Hematopoietic multipotent progenitor cell treated with erythropoietin and hydrocortisone succinate and interleukin-3 and kit ligand, for 15 days (in vitro differentiated cells): ENCODE measurements at places on chromosomes 5 and 9.

DNA sequence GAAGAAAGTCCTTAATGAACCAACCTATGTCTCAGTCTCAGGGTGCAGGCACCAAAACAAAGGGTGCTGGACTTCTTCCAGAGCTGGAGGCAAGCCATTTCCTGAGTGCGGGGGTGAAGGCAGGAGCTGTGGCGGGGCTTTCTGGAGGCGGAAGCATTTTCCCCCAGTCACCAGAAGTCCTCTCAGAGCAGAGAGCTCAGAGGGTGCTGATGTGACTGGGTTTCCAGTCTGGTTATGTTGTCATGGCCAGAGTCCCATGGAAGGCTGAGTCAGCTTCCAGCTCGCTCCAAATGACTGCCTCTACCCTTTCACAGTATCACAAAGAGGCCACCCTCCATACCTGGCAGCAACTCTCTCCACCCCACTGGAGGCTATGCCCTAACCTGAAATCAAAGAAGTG is 86.0 kb downstream of the TRPC7 start:
- no peak for DNase-seq

DNA sequence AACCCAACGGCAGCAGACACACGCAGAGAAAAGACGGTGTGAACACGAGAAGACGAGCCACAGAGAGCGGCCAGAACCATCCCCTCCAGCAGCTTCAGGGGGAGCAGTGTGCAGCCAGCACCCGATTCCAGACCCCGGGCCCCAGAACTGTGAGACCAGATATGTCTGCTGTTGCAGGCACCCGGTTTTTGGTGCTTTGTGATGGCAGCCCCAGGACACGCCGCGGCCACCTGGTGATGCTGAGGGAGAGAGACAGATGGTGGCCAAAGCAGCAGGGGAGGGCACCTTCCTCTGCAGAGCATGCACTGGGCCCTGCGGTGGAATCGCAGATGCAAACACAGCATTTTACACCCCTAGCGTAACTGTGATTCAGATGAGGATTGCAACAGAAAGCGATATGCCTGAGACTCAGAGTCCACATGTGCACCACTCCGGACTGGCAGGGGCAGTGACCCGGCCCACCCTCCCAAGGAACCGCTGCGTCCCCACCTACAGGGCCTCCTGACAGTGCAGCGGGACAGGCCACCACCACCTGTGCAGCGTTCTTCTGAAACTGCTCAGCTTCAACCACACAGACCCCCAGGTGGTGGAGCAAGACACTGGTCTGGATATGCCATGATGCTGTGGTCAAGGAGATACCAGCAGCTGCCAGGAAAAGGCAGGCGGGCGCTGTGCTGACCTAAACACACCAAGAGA is 24.0 kb downstream of the ZDHHC11B start:
- no peak for DNase-seq

GRCh38 chr5:58987193-58987592 is 404.3 kb downstream of the RAB3C start:
- DNase-seq: no peak

- DNase-seq: no peak
Observed at GRCh38 chr5:91486638-91487037, 103.5 kb upstream of the ARRDC3 start.

- no peak for DNase-seq
Observed at GRCh38 chr5:9314558-9314957, 231.3 kb downstream of the SEMA5A start.

DNA sequence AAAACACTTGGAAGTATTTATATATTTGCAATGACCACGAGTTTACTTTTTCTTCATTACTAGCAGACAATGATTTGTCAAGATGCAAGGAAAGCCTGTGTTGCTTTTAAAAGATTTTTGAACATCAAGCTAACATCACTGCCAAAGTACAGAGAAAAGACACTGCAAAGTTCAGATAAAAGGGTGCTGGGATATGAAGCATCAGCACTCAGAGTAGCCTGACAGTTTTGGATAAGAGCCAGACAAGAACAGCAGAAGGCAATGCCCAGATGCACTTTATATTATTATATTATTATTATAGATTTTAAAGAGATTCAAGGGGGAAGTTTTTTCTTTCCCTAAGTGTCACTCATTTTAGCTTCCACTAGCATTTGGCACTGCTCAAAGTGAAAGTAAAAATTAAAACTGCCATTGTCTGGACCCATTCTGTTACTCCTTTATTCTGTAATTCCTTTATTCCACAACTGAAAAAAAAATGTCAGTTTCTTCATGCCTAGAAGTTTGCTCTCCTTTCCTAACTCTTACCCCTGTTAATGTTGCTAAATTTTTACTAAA is 240.6 kb downstream of the EFNA5 start:
- DNase-seq: no peak

DNA sequence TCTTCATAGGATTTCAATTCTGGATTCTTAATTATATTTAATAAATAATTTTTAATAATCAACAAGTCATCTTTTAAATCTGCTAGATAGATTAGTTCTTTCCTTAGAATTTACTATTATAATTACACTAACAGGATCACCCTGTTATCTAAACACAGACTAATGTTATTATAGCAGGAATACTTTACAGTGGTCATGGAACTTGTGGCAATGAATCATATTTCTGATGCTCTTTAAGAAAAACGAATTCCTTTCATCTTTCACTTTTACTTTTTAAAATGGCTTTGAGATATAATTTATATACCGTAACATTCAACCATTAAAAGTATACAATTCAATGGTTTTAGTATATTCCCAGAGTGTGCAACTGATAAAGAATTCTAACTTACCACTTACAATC is 29.7 kb upstream of the CDK5RAP2 start:
- DNase-seq: no peak
